ENCODE measurements at places on chromosomes 12 and 14. TPM values are rescaled to one million over a fixed set of nuclear protein-coding genes. Genes with fewer than 3 reads are reported as not detected.

The ITGB7 gene
- 38.6 TPM for total RNA-seq

The E2F7 gene
- total RNA-seq: 4.7 TPM

The RPL10L gene
- not detected for total RNA-seq

The KLRC2 gene
- not detected for total RNA-seq

The AGAP2 gene
- total RNA-seq: 0.46 TPM

The TCL1B gene
- not detected for total RNA-seq

The C14orf39 gene
- not detected for total RNA-seq

The SLC7A8 gene
- total RNA-seq: not detected

The HOXC10 gene
- total RNA-seq: 38.1 TPM

The MYH6 gene
- not detected for total RNA-seq

The NPAS3 gene
- not detected for total RNA-seq

The DIO2 gene
- total RNA-seq: not detected

The PMEL gene
- total RNA-seq: 10.4 TPM

The GARIN6 gene
- not detected for total RNA-seq

The DDIT3 gene
- total RNA-seq: 19.6 TPM

The LUM gene
- not detected for total RNA-seq

The KCNJ8 gene
- 1.4 TPM for total RNA-seq

The FOXA1 gene
- total RNA-seq: not detected

The RD3L gene
- not detected for total RNA-seq

The TDRD9 gene
- not detected for total RNA-seq

The TAS2R9 gene
- not detected for total RNA-seq

The PXMP2 gene
- total RNA-seq: 128 TPM

The SYT1 gene
- 0.74 TPM for total RNA-seq

The ALDH2 gene
- 176 TPM for total RNA-seq
